DMS79 (cell line): ENCODE measurements at places on chromosomes 11 and 22.

DNA sequence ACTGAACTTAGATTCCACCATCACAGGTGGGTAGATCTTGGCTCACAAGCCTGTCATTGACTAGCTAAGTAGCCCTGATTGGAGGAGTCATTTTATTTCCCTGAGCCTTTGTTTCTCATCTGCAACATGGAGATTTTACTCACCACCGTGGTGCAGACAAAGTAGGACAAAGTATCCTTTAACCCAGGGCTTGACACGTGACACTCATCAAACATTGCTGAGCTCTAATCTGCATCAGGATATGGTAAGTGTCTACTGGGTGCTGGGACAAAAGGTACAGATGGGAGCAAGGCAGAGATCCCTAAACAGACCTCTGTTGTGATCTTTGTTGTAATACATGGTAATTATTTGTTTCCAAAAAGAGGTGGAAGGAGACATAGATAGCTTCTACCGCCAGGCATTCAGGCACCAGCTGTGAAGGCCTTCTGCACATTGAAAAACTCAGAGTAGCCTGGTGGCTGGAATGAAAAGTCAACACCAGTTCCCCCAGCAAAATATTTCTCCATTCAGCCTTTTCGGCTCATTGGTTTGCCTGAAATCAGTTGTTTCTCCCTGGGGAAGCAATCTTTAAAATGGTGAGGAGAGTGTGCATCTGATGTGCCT is 18.3 kb upstream of the MICAL2 start:
- DNase-seq: no peak

GRCh38 chr11:72721689-72722049 is 30.5 kb downstream of the ARAP1 start:
- peak; percentile 51 for DNase-seq

DNA sequence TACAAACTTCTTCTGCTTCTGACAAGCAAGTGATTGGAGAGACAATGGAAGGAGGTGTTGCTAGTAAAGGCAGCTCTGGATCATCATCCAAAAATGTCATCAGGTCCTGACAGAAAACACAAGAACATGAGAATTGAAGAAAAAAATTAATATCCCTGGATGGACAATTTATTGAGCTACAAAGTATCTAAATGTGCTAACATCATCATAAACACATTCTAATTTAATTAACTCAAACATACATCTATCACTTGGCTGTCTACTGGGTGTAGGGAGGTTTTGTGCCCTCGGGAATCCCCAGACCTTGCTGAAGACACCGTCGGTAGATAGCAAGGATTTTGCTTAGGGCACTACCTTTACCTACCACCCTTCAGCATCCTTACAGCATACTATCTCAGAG is 72.6 kb downstream of the ENTHD1 start:
- DNase-seq: no peak

DNA sequence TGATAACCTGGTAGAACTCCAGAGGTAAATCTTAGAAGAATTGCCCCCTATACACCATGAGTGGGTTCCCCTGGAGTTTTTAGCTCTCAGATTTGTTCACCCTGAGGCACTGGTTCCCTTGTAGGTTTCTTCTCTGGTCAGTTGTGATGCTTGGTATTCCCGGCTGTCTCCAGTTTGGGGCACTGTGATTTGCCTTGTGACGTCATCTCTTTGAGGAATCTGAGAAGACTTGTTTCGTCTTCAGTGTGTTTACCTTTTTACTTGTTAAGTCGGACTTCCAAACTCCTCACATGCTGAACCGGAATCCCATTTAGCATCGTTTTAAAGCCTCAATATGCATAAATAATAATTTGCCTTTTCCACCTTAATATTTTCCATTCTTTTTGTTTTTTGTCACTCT is 54.4 kb downstream of the CECR2 start:
- no peak for DNase-seq

DNA sequence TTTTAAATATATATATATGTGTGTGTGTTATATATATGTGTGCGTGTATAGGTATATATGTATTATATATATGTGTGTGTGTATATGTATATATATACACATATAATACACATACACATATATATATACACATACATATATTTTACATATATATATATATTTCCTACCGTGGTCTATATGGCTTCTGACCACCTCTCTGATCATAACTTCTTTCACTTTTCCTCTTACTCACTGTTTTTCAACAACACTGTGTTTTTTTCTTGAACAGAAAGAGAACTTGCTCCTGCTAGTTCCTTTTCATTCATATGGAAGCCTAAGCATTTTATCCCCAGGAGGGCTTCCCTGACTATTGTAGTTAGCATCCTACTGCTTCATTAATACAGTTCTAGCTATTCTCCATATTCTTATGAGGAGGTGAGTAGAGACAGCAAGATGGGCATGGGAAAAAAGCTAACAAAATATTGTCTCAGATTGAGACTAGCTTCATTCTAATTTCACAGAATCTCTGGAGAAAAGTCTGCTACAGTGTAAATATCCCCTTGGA is 38.5 kb upstream of the CTSC start:
- no peak for DNase-seq

DNA sequence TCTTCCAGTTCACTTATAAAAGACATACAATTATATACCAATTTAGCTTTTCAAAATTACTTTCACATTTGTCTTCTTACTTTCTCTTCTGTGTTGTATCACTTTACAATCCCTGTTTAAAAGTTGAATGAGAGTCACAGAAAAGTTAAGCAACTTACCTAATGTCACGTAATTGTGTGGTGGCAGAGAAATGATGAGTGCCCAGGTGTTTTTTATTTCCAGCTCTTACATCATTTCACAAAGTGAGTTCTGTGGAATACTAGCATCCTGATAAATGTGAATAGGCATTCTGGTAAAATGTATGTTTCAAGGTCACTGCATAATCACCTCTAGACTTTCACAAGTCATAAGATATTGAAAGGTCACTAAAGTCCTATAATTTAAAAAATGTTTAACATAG is 133.0 kb upstream of the FIBIN start:
- no peak for DNase-seq
